Activated CD4-positive, alpha-beta T cell treated with anti-CD3 and anti-CD28 coated beads, Interleukin-2, amount 50 U/mL, for 24 hours (primary cell): ENCODE measurements at places on chromosomes 13 and 19.

DNA sequence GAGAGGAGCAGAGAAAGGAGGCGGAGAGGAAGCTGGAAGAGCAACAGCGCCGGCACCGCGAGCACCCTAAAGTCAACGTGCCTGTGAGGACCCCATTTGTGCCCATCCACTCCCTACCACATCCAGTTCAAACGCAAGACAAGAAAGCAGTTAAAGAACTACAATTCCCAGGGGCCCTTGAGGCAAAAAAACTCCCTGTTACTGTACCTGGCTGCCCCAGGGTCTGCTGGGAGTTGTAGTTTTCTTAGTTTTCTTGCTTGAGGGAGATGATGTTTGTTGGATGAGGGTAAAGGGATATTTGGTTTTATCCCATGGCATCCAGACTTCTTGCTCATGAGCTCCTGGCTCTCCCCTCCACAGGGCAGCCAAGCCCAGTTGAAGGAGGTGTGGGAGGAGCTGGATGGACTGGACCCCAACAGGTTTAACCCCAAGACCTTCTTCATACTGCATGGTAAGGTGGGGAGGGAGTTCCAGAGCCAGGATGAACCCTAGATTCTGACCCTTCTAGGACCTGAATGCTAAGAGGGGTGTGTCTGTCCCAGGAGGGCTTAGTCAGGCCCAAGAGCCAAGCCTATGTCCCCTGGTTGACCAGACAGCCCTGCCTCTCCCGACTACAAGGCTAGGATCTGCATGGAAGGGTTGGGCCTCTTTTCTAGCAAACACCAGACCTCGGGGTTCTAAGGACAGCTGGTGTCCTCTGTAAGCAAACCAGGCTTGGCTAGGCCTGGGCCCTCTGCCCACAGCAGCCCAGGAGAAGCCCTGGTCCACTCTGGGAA lies 13.2 kb downstream of the NUCB1 start:
- no peak for DNase-seq

- no peak for DNase-seq
Observed at GRCh38 chr13:79642596-79642995, 161.6 kb downstream of the NDFIP2 start.

GRCh38 chr19:16476401-16476800 lies 4.6 kb upstream of the EPS15L1 start:
- DNase-seq: no peak

DNA sequence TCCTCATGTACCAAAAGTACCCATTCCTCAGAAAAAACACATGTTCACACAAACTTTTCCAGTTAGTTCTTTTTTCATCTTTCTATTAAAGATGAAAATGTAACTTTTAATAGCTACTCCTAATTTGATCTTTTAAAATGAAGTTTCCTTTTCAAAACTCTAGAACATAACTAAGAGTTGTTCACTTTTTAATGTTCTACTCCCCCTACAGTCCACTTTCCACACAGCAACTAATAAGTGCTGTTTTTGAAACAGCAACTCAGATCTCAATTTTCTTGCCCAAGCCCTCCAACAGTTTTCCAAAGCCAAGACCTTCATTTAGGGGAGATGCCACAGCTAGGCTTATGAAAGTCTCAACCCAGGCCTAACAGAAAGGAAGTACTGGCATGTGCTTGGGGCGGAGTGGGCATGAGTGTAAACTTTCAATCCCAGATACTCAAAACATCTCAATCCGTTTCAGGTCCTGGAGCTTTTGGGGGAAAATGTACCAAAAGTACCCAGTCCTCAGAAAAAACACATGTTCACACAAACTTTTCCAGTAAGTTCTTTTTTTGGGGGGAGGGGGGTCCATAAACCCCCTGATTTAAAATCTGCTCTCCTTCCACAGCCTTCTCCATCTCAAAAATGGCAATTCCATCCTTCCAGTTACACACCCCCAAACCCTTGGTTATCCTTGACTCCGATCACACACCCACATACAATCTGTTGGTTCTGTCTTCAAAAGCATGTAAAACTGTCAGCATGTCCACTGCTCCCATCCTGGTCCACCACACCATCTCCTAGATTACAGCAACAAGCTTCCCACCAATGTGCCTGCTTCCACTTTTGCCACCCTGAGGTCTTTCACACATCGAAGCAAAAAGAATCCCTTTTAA lies 2.0 kb downstream of the FBL start:
- DNase-seq: no peak

GRCh38 chr13:42808341-42808940 lies 27.1 kb downstream of the FAM216B start:
- DNase-seq: no peak

DNA sequence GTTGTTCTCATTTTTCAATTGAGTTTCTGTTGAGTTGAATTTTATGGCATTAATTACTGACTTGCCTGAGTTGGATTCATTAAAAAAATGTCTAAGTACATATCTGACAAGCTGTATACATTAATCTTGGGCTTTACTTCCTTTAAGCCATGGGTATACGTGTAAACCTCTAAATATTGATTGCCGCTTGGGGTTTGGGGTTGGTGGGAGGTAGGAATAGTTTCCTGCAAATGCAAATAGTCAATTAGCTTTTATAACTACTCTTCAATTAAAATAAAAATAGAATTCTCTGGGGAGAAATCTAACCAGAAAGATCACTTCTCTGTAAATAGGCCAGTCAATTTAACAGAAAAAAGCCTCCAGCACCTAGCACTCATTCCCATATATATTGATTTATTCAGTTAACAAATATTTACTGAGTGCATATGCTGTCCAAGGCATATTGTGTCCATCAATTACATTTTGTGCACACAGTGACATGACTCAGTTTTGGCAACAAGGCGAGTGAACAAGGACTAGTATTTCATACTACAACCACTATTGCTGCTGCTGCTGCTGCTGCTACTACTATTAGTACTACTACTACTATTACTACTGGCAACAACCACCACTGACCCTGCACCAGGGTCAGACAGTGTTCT lies 306.8 kb downstream of the RFC3 start:
- no peak for DNase-seq

DNA sequence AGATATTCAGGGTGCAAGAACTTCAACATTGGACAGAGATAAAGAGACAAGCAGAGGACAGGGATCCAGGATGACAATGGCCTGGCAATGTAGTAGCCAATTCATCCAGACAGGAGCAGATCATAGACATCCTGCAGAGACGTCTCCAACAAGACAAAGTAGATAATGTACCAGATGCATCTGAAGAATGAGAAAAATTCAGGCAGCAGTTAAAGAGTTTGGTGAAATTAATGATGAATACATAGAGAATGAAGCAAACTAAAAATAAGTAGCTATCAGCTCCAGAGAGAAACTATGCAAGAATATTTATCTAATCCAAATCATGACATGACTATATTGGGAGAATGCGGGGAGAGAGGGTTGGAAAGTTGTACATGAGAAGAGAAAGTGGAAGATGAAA lies 278.4 kb upstream of the DACH1 start:
- DNase-seq: no peak

DNA sequence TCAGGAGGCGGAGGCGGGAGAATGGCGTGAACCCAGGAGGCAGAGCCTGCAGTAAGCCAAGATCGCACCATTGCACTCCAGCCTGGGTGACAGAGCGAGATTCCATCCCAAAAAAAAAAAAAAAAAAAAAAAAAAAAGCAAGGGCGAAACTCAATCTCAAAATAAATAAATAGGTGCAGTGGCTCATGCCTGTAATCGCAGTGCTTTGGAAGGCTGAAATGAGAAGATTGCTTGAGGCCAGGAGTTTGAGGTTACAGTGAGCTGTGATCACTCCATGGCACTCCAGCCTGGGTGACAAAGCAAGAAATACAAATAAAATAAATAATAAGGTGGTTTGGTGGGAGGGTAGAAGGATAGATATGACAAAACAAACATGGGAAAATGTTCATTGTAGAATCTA lies 39.0 kb upstream of the CYP2S1 start:
- no peak for DNase-seq

DNA sequence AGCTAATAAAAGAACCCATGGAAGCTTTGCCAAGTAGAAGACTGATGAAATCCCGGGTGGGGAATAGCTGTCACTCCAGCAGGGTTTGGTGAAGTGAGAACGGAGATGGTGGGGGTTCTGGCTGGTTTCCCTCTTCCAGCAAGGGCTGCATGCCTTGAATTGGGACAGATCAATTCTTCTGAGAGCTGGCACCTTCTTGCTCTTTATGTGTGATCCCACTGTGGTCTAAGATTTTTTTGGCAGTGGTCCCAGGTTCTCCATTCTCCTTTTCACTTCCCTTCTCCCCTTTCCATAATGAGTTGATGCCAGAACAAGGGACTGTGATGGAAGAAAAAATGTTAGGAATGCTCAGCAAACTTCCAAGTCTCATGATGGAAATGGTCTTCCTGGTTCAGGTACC lies 50.0 kb downstream of the TNFSF11 start:
- DNase-seq: no peak

- DNase-seq: no peak
Observed at GRCh38 chr19:1266916-1267476, 2.1 kb upstream of the CIRBP start.

DNA sequence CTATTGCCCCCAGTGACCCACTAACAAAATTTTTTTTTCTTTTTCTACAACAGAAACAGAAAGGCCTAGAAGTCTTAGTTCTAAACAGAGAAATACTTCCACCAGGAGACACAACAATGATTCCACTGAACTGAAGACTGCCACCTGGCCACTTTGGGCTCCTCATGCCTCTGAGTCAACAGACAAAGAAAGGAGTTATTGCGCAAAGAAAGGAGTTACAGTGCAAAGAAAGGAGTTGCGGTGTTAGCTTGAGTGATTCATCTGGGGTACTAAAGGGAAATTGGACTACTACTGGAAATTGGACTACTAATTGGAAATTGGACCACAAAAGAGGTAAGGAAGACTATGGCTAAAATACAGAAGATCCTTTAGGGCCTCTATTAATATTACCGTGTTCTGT lies 116.6 kb downstream of the PCDH17 start:
- no peak for DNase-seq

GRCh38 chr19:46990991-46991676 lies 28.5 kb upstream of the NPAS1 start:
- peak; percentile 42 for DNase-seq

DNA sequence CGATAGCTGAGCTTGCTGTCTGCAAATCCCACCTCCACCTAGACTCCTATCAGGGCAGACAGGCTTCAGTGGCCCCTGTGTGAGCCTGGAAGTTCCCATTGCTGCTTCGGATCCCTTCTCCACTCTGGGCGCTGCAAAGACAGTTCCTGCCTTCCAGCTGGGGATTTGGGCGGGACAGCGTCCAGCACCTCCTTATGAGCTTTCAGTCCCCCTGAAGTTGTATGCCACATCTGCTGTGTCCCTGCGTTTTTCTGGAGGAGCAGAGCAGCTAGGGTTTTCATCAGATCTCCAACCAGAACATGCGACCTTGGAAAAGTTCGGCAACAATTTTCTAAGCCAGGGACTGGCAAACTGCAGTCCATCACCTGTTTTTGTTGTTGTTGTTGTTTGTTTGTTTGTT lies 38.0 kb downstream of the ARHGEF18 start:
- DNase-seq: no peak

GRCh38 chr19:54691582-54692297 lies 29.0 kb downstream of the LILRB4 start:
- no peak for DNase-seq

- DNase-seq: no peak
Observed at GRCh38 chr19:32342695-32343094, 2.7 kb upstream of the ZNF507 start.

DNA sequence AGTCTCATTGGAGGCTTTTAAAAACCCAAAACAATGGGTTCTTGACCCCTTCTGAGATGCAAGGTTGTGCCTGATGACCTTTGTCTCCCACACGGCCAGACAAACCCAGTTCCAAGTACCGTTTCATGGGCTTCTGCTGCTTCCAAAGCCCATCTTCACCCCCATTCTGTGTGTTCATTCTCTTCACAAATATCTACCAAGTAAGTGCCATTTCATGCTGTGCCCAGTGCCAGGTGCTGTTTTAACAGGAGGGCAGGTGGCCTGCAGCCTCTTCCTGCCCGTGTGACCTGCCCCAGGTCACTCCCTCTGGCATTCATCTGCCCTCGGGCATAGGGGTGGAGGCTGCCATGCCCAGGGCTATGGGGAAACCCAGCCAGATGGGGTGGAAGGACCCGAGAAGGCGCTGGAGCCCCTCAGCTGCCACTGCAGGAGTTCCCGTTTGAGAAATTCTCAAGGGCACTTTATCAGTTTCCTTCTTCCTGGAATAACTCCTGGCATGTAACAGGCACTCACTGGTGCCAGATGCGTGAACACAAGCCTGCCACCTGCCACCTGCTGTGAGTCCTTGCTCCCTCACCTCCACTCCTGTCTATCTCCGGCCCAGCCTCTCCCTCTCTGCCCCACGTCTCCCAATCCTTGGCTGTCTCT lies 12.5 kb downstream of the CAPN12 start:
- DNase-seq: no peak

DNA sequence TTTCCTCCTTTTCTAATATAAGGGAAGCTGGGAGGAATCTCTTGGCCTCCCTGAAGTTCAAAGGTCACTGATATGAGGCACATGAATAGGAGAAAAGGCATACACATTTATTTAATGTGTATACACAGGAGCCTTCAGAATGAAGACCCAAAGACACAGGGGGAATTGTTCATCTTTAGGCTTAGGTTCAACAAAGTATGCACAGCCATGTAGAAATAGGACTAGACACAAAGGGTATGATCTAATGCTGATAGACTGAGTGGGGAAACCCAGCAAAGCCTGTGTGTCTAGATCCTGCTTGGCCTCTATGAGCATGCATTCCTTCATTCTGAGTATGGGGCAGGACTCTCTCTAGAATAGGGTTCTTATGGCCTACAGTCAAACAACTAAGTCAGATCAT lies 177.1 kb upstream of the RFC3 start:
- no peak for DNase-seq

GRCh38 chr19:14112051-14112808 lies 5.3 kb downstream of the PRKACA start:
- DNase-seq: no peak

DNA sequence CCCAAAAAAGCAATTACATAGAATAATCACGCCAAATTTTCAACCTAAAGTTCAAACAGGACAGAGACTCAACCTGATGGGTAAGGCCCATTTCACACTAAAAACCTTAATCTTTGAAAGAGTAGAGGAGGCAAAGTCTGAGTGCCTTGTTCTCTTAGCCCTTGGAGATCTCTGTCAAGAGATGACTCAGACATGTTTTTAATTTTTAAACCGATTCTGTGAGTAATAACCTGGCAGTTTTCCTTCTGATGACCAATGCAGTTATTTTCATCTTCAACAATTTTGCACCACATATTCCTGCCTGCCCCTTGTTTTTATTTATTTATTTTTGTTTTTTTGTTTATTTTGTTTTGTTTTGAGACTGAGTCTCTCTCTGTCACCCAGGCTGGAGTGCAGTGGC lies 11.5 kb upstream of the TNFSF9 start:
- no peak for DNase-seq

DNA sequence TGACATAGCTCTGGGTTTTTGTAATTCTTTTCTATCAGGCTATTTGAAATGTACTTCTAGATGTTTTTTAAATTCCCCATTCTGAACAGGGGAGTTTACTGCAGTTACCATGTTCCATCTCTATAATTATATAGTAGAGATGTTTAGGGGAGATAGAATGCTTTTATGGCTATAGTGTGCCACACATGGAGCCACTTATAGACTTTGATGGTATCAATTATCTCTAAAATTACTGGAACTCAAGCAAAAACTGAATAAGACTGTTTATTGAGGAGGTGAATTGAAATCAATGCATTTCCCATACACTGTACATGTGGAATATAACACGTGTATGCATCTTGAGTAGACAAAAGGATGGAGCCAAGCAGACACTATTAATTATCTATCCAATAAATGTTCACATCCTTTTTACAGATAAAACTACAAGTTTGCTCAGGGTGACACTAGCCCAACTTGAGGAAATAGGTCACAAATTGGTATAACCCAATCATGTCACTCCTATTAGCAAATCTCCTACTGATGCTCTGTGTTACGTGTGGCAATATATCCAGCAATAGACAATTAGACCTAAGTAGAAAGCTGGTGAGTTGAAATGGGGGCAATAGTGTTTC lies 1882.6 kb downstream of the PCDH9 start:
- no peak for DNase-seq
